ENCODE measurements at places on chromosomes 11 and 22.

- no peak for DNase-seq
Observed at GRCh38 chr11:70103256-70103975, 25.3 kb downstream of the ANO1 start.

GRCh38 chr11:26263769-26264168, 68.2 kb upstream of the ANO3 start:
- DNase-seq, result no peak

DNA sequence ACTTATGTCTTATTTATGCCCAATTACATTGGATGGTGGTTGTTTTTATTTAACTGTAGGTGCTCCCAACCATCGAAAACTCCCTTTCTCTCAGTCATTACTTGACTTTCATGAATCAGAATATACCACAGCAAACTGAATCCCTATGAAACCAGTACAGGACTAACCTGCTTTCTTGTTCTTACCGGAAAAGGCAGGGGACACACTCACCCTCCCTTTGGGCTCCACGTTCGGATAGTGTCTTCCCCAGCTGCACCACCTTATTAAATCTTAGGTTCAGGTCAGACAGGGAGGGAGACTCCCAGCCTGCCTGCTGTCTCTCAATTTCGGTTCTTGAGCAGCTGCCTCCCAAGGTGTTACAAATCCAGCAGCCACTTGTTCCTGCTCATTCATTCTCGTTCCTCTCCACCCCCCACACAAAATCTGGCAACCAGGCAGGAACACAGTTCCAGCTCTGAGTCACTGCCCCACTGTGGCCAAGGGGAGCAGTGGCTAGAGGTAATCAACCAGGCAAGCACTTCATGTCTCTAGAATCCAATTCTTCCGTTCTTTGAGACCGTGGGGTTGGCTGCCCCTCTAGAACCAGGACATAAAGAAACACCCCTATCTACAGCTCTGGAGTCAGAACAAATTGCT, 133.0 kb downstream of the PLEKHA7 start:
- DNase-seq, result no peak

DNA sequence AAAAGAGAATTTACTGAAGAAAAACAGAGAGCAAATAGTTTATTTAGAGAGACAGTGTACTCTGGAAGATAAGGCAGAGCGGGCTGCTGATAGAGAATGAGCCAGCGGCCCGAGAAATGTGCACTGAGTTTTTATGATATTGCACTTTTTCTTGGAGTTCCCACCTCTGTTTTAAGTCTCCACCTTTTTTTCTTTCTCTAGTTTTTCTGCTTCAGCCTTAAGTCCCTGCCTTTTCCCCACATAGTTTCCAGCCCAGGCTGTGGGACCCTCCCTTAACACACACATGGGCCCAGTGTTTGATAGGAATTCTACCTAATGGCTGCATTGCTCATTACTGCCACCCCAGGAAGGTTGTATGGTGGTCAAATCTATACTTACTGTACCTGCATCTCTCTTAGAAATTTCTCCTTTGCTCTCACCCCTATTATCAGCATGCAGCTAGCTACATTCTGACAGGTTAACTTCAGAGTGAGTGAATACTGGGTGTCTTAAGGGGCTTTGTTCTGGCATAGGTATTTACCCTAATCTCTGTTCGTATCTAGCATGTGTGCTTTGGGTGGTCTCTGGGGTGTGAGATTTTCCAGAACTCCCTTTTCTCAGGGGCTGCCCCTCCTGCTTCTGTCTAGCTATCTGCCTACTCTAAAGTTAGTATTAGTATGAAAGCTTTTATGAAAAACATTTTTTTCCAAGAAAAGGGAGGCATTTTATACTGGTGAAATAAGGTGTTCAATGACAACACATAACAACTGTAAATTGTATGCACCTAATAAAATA, 127.3 kb upstream of the TOP3B start:
- DNase-seq, result no peak

DNA sequence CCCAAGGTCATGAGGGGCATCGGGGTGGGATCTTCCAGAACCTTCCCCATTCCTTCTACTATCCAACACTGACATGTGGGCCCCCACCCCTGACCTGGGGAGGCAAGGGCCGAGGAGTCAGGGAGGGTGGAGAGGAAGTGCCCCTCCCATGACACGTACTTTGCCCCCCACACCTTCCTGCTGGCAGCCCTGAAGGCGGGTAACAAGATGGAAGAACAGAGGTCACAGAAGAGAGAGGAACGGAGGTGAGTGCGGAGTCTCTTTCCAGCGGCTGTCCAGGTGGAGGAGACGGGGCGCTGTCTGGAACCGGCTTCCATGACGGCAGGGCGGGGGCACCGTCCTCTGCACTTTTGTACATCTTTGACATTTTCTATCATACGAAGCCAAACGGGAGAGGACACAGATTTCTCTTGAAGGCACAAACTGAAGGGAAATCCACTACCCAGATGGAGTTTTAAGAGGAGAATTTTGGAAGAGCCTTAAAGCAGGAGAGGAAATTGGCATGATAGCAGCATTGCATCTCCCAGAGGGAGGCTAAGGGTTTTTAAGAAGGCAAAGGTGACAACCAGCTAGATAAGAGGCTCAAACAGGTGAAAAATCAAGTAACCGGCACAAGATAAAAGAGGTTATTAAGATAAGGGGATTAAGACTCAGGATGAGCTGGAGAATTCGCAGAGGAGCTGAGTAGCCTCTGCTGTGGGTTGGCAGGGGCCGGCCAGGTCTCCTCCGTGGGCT, 16.7 kb downstream of the OSBPL5 start:
- DNase-seq, result no peak
